ENCODE measurements at places on chromosomes 3 and 15. TPM values are rescaled to one million over a fixed set of nuclear protein-coding genes. Genes with fewer than 3 reads are reported as not detected.

DNA sequence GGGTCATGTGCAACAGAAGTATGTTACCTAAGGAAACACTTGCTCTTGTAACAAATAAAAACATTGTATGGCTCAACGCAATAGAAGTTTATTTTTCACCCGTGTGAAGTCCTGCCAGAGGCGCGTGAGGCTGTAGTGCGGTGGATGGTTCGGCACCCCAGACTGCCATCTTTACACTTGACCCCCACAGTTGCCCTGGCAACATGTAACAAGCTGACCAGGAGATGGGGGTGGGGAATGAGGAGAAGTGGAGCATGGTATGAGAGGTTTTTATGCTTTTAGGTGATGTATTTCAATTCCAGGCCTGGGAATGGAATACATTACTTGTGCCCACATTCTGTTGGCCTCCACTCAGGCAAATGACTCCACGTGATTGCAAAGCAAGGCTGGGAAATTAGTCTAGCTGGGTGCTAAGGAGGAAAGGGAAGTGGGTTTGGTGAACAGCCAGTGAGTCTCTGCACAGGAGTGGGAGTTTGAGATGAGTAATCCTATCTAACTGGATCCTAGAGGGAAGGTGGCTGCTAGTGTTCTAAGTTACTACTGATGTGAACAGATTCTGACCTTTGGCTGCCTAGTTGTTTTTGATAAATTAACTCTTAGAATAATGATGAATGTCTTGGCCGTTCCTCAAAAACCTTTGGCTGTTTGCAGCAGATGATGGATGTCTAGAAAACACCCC is 33.8 kb upstream of the GREM1 start:
- DNase-seq, result no peak

DNA sequence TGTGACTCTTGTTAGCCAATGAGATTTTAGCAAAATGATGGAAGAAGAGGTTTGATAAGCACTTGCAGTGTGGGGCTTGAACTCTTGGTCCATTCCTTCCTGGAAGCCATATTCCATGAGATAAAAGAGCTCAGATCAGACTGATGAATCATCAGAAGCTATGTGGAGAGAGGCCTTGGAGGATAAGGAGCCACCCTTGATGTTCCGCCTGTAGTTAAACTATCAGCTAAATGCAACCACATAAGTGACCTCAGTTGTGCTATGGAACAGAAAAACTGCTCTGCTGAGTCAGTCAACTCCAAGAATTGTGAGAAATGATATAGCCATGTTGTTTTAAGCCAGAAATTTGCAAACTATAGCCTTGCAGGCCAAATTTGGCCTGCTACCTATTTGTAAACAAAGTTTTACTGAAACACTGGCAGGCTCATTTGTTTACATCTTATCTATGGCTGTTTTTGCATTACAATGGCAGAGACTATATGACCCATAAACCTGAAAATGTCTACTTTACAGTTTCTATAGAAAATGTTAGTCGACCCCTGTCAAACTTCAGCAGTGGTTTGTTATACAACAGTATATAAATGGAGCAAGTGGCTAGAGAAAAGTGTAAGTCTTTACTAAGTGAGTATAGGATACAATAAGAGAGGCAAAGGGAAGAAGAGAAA is 27.6 kb upstream of the GAP43 start:
- no peak for DNase-seq

DNA sequence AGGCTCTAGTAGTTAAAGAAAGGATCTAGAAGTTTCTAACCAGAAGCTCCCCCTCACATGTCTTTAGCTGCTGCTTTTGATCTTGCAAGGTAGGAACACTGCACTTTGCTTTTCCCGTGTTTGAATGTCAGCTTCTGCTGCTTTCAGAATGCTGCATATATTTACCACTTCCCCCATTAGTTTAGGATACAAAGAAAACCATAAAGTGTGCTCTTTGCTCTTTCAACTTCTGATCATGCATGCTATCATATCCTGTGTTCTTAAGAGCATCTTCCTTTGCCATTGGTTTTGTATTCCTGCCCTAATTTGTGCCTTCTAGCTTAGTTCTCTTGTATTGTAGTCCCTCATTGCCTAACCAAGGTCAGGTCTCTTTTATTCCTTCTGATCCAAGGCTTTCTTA is 43.3 kb downstream of the ZNF609 start:
- no peak for DNase-seq

DNA sequence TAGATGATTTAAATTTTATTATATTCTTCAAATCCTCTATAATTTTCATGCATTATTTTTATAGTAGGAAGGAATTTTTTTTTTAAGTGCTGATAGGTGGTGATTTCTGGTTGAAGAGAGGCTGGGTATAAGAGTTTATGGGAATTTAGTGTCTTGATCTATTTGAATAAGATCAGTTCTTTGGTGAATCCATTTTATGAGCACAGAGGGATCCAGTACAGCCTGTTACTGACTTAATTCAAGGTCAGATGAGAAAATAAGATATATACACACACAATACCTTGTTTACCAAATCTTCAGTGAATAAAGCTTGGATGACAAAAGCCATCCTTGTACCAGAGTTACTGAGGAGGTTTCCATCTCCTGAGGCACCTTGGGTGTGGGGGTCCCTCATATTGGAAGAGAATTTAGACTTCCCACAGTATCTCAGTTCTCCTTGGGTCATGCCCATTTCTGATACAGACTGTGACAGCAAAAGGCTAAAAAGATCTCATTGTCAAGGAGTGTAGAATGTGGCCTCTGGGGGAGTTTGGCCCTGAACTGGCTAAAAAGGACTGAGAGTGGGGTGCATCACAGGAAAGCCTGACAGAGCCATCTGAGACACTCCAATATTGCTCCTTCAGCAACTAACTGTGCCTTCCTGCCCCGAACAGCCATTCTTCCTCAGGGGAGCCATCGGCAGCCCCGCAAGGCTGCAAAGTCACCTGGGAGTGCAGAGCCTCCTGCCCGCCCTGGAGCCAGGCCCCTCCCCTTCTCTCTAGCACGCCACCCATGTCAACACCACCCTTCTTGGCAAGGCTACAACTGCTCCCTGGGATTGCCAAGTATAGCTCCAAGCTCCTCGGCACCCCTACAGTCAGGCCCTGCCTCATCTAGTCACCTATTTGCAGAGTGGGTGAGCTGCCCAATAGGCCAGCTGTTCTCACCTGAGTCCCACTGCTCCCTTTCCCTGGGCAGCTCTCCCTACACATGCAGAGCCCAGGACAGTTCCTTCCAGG is 43.1 kb upstream of the HACD2 start:
- DNase-seq, result no peak

DNA sequence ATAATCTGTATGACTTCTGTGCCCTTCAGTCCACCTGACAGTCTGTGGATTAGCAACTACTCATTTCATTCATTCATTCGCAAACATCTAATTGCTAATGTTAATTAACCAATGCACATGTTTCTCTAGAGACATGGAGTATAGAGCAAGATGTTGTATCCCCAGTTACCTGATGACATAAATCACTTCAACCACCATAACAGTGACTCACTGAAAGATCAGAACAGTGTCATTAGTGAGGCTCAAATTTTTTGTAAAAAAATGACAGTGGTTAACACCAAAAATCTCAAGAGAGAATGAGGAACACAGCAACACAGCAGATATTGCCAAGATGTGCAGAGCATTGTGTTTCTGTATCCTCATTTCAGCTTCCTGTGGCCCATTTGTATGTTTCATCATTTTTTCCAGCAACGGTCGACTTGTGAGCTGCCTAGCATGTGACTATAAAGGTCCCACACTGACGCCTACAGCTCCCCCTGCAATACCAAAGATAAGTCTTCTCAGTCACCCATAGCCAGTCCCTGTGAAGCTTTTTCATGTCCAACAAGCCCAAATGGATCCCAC is 3.7 kb upstream of the PLD1 start:
- no peak for DNase-seq

- no peak for DNase-seq
Measured at GRCh38 chr3:165212580-165212979, 16.4 kb upstream of the SLITRK3 start.

- no peak for DNase-seq
Measured at GRCh38 chr3:159187706-159188105, 385.9 kb downstream of the MFSD1 start.

DNA sequence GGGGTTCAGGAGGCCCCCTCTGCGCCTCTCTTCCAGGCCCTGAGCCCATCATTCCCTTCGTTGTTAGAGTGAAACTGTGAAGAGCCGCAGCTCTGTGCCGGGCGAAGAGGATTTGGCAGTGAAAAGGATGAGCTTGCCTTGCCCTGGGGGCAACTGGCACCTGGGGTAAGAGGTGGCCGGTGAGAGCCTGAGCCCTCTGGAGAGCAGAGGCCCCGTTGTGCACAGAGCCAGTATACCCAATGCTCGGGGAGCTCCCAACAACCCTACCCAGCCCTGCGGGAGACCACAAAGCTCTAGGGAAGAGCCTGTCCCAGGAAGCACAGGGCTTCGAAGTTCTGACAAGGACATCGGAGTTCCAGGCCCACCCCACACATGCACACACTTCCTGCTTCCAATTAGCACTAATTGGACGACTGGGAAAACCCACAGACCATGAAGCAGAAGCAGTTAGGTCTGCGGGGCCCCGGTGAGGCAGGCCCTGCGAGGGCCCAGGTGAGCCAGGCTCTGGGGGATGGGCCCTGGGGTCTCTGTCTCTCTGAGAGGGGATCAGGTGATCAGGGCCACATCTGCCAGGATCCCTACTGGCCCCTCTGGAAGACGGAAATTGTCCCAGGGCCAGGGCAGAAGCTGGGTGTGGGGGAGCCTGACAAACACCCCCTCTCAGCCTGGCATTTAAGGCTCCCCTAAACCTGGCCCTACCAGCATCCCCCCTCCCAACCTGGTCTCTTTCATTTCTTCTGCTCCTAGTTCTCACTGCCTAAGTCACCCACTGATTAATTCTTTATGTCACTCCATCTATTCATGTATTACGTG is 27.9 kb upstream of the SFMBT1 start:
- DNase-seq, result no peak

GRCh38 chr3:71786551-71786950 is 1.6 kb upstream of the PROK2 start:
- no peak for DNase-seq

GRCh38 chr3:113695431-113695785 is 1.0 kb downstream of the USF3 start:
- no peak for DNase-seq

GRCh38 chr15:66483131-66483566 is 14.4 kb downstream of the SNAPC5 start:
- no peak for DNase-seq

DNA sequence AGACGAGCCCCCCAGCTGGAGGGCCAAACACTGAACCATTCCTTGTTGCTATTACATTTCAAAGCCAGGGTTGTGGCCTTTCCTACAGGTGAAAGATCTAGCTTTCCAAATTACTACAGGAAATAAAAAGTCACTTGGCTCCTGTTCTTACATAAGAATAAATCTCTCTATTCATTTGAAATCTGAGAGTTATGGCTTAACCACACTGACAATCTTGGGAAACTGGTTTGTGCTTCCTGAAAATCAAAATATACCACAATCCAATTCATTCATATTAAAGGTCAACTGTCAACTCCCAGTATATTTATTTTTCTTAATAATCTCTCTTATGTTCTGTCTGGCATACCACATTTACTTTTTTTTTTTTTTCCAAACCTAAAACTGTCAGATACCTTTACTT is 103.7 kb upstream of the LMOD3 start:
- DNase-seq, result no peak

GRCh38 chr15:64742385-64742784 is 33.0 kb downstream of the RBPMS2 start:
- DNase-seq, result no peak

DNA sequence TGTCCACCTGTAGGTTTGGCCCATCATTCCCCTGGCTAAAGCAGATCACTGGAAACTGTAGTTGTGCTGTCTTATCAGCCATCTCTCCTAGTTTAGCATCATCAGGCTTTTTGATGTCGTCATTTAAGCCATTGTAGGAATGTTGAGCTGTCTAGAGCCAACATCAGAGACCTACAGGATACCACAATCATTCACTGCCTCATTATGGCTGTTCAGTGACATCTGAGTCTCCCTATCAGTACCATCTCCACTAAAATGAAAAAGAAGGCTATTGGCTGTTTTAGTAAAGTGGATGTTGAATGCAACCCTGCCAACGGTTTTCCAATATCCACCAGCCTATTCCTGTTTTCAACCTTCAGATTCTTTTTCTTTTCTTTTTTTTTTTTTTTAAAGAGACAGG is 29.2 kb downstream of the RLBP1 start:
- DNase-seq, result no peak

- DNase-seq, result no peak
Measured at GRCh38 chr15:79064496-79064895, 26.1 kb downstream of the RASGRF1 start.

DNA sequence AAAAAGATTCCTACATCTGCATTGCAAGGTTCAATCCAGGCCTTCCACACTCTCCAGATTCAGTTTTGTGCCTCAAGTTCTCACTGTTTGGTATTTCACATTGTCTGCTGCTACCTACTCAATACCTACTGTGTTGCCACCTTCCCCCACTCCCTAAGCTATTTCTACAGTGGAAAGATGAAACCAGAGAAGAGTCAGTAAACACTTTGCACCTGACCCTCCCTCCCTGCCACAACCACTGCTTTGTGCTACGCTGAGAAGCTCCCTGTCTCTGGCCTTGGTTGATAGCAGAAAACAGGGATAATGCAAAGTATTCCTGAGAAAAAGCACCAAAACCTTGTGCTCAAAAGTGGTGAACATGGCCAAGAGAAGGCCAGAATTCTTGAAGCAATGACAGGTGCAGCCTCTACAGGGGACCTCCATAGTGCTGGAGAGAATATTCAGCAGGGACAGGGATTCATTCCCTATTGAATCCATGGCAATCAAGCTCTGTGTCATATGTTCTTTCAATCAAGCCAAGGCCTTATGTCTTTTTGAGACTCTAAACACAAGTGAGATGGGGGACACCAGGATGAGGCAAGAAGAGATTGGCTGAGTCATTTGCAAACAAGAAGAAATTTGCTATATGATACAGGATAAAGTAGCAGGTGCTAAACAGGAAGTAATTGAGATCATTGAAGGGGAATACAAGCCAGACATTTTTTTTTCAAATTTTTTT is 83.5 kb upstream of the LIPC start:
- no peak for DNase-seq

- DNase-seq, result no peak
Measured at GRCh38 chr3:70716832-70717231, 404.4 kb upstream of the MDFIC2 start.

DNA sequence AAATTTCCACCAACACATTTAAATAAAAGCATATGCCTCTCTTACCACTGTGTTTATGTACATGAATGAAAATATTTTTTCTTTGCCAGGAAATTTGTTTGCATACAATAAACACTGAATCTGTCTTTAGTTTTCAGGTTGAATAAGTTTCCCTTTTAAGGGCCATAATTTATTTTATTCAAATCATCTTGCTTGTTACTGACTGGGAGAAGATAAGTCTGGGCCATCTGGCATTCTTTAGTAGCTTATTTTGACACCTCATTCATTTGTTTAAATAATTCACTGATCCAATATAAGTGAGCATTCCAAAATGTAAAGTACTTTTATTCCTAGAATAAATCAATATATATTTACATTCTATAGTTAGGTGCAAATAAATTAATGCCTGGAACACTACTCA is 1001.3 kb downstream of the PLOD2 start:
- no peak for DNase-seq

GRCh38 chr3:192022412-192022811 is 561.4 kb downstream of the PYDC2 start:
- DNase-seq, result no peak

Gene GOLGA6B
- total RNA-seq, result not detected

Gene TBC1D23
- total RNA-seq, result 40.7 TPM

Gene VWA5B2
- total RNA-seq, result not detected

Gene TLR9
- total RNA-seq, result 0.04 TPM

Gene KLHL18
- 47.0 TPM for total RNA-seq

All from pulmonary artery endothelial cell (primary cell).